Activated T-helper 17 cell treated with anti-CD3 and anti-CD28 coated beads, Interleukin-2, amount 50 U/mL, for 72 hours (primary cell): ENCODE measurements at places on chromosomes 4 and X.

DNA sequence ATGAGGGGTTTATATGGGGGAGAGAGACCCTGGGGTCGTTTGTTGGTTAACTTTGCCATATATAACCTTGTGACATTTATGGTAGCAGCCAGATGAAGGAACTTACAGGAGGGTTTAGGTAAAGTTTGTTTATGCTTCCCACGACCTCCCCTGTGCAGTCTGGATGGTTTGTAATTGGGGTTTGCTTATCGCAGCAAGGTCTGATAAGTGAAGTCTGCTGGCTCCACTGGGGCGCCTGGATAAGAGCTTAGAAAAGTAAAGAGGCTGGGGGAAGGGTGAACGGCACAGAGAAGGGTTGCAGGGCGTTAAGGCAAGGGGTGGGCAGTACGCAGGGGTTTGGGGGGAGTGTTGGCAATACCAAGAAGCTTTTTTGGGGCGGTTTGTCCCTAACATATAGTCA is 98.7 kb downstream of the KDM6A start:
- no peak for ATAC-seq

DNA sequence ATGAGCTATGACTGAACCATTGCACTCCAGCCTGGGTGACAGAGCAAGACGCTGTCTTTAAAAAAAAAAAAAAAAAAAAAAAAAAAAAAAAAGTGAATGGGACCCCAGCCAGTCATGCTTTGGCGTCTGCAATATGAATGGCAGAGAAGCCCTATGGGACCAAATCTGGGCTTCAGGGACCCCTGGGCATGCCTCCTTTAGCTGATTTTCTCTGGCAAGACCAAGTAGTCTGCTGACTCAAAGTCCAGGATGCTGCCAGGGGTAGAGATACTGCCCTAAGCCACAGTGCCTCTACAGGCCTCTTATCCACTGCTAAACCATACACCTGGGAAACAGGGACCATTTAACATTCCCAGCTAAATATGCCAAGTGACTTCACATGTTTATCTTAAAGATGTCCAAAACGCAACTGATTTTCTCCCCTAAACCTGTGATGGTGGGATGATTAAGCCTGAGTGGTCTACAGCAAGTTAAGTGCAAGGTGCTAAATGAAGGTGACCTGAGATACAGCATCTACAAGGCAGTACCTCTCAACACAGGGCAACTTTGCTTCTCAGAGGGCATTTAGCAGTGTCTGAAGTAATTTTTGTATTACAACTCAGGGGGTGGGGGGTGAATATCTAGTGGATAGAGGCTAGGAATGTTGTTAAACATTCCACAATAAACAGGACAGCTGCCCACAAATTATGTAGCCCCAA is 5.8 kb downstream of the RPS4X start:
- ATAC-seq: no peak

GRCh38 chr4:11081006-11081405 is 347.7 kb downstream of the HS3ST1 start:
- ATAC-seq: no peak

DNA sequence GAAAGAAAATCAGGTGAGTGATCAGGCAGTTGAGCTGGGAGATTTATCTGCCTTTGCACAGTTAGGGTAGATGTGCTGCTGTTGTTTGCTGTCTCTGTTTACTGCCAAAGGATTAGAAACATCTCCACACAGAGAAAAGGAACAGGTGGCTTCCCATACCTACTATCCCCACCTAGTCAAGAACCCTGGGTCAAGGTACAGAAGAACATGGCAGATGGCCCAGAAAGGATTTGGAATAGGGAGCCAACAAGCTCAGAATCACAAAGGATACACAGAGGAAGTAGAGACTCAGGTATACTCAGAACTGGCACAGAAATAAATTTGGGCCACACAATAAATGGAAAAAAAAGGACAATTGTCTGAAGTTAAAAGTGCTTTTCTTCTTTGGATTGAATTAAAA is 64.3 kb downstream of the TIGD2 start:
- no peak for ATAC-seq

DNA sequence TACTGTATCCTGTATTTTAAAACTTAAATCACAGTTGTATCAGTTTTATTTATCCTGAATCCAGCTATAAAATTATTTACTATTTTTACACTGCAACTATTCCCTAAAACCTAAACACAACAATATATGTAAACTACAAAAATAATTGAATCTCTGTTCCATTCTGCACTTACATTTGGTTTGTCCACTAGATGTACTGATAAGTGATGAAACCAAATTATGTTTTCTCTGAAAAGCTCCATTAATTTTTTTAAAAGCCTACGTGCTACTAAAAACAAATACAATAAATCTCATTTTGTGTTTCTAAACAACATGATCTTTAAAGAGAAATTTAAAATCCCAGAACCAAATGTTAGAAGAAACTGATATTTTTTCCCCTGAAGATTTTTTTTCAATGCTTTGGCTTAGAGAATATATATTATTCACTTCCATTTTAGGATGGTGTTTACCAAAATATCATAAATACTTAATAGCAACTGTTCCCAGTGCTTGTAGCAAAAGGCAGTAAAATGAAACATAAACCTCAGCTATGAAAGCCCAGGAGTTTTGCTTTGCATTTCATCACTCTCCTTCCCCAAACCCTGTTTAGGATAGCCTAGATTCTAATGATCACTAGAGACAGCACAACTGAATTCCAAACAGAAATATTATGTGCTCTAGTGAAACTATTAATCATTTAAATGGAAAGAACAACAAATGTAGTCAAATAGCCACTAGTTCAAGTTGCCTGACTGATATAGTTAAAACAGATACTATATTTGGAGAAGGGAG is 19.7 kb downstream of the ANTXR2 start:
- no peak for ATAC-seq

GRCh38 chr4:184806229-184806550 is 19.6 kb downstream of the ACSL1 start:
- ATAC-seq: no peak

DNA sequence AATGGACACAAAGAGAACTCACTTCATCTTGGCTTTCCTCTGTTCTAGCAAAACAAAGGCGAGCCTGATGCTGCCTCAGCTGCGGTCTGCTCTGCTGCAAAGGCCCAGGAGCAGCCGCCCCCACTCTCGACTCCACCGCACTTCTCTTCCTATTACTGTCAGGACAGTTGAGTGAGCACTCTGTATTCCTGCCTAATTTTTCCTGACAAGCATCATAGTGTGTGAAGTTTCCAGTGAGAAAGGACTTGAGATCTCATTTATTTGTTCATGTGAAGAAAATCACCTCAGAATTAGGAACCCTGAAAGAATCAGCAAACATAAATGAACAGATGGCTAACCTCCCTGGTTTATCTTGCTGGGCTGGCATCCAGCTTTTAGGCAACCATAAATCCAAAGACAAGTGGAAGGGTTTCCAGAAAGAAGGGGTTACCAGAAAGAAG is 15.6 kb downstream of the SCARB2 start:
- peak; percentile 69 for ATAC-seq
